Stimulated activated CD4-positive, alpha-beta T cell treated with anti-CD3 and anti-CD28 coated beads, Interleukin-15, amount 100 ng/mL, for 48 hours (primary cell): ENCODE measurements at places on chromosomes 16 and 17.

DNA sequence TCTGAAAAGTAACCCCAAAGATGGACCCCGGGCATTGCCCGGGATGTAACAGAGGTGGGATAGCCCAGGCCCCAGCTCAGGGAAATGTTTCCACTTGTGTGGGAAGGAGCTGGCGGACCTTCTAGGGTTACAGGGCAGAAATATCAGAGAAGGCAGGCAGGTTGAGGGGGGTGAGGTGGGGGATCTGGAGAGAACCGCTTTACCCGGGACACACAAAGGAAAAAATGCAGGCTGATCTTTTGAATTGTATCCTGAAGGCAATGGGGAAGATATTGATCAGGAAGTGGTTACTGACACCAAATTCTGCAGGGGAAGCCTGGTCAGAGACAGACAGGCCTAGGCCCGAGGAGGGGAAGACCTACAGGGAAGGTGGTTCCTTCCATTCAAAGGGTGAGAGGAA is 3.5 kb downstream of the SLC47A1 start:
- DNase-seq = no peak

- no peak for DNase-seq
Observed at GRCh38 chr16:8863594-8864424, 5.0 kb downstream of the CARHSP1 start.

DNA sequence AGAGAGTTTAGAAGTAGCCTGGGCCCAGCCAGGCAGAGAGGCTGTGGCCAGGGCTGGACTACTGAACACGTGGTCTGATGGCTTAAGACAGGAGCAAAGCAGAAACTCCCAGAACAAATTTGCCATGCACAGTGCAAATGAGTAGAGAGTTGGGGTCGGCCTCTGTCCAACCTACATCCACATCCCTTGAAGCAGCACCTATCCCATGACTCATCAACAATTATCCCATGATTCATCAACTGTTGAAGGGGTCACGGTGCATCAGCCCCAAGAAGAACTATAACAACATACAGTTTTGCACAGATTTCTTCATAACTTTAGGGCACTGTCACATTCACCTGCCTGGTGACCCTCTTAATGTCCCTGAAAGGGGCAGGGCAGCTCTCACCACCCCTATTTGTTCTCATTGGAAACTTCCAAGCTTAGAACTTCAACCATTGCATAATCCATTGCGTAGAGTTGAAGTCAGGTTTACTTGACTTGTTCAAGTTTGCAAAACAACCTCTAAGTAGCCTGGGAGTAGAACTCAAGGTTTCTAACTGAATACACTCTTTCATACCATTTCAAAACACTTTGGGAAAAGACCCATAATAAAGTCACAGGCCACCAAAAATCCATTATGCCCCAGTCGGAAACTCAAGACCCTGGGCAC is 235.2 kb upstream of the CDH5 start:
- DNase-seq = no peak

GRCh38 chr17:52648995-52649394 is 490.5 kb upstream of the CA10 start:
- DNase-seq = no peak

- no peak for DNase-seq
Observed at GRCh38 chr17:49882434-49882833, 34.6 kb upstream of the TAC4 start.

- DNase-seq = no peak
Observed at GRCh38 chr16:68447653-68448359, 502 bp downstream of the SMPD3 start.

- DNase-seq = no peak
Observed at GRCh38 chr17:2892305-2892971, 96.2 kb downstream of the RAP1GAP2 start.

DNA sequence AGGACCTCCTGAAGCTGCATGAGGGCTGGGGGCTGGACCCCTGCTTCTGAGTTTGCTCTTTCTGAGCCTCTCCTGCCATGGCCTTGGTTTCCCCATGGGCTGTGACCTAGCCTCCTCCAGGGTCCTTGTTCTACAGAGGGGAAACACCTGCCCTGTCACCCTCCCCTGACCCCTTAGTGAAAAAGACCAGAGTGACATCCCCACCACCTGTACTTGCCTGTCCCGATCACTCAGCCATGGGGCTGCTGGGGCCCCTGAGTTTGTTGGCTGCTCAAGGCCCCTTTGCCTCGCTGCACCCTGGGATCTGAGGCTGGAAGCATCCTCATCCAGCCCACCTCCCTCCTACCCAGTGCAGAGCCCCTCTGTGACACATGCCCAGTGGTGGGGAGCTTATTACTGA is 800 bp downstream of the NOD2 start:
- no peak for DNase-seq

DNA sequence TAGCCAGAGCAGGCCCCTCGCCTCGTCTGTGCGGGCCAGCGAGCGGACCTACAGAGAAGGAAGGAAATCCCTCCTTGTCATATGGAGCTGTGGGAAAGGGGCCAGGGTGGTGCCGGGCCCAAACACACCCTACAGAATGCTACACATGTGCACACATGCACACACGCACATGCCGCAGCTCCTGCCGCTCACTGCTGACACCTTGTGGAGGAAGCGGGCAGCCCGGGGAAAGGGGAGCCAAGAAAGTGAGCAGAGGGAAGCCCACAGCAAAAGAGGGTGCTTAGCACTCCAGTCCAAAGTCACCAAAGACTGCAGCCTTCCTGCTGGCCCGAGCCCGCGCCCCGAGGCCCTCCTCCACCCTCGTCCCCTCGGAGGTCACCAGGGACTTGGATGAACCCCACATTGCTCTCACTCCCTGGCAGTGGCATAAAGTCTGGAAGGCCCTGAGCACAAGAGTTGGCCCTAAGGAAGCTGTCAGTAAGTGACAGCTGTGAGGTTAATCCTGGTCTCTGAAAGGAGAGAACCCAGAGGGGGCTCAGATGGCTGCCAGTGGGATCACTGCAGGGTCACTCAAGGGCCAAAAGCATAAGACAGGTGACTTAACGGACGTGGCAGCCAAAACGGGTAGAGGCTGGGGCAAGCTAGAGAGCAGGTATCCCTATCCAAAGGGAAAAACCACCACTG is 68.2 kb downstream of the MYO18A start:
- DNase-seq = peak; percentile 47

DNA sequence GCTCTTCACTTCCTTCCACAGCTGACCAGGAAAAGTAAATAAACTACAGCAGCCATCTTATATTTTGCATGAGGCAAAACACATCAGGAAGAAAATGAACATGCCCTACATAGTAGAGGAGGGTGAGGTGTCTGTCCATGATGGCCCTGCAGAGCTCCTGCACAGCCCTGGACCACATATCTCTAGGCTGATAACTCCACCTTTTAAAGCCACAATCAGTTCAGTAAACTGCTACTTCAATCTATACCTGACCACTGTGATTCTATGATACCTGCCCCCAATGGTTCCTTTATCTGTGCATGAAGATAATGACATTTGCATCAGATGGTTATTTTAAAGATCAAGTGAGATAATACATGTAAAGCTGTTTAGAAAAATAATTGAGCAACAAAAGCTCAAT is 82.2 kb downstream of the HELZ start:
- no peak for DNase-seq

DNA sequence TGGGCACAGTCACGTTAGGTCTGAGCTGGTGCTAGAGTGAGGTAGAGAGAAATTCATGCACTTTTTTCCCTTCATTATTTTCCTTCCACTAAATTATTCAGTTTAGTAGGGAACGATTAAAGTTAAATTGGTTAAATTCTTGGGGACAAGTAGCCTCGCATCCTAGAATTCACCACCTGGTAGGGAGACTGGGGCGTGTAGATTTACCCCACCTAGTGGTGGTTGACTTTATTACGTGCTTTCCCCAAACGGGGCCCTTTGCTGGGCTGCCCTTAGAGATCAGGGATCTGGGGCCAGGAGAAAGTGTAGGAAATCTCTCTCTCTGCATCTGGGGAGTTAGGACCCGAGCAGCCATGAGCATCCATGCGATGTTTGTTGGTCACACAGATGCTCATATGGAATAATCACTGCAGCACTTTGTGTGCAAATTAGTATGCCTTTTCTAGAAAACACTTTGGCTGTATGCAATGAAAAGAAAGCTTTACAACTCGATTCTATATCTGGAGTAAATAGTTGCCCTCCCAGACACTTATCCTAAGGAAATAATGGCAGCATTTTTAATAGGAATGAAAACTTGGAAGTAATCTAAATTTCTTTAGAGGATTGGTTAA is 107.0 kb downstream of the PLCG2 start:
- DNase-seq = peak; percentile 3

- no peak for DNase-seq
Observed at GRCh38 chr16:11398136-11398535, 52.9 kb downstream of the RMI2 start.

- no peak for DNase-seq
Observed at GRCh38 chr17:44118427-44119050, 4.9 kb downstream of the HDAC5 start.

DNA sequence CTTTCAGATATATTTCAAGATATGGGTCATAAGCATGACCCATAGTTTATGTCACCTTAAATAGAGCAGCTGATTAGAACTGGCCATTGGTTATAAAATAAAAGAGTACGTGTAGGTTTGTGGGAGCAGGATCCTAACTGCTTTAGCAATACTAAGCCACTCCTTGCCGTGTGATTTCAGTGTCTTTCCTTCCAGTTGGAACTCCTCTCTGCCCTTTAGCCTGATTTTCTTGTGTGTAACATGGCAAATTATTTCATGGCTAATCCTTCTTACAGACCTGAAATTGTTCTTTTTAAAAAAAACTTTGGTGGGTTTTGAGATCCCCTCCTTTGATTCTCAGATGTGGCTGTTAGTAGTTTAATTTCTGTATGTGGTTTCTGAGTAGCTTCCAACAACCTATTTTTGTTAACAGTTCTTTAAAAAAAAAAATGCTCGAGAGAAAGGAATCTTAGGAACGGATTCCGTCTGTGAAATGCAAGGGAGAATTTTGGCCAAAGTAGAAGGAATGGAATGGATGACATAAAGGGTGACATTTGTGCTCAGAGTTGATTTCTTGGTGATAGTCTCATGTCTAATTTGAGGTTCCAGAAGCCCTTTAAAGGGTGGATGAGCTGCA is 39.9 kb downstream of the DHRS7B start:
- DNase-seq = no peak

DNA sequence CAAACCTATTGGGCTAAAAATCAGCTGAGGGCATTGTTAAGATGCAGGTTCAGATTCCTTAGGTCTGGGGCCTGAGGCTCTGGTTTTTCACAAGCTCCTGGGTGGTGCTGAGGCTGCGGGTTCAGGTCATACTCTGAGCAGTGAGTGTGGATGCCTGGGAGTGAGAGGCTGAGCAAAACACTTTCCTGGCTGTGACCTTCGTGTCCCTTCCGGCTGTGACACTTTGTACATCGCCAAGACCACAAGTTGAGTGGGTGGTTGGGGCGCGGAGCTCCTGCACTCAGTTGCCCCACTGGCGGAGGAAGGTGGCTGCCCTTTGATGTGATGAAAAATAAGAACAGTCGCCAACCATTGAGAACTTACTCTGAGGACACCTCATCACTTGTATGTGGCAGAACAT is 24.8 kb downstream of the CCR7 start:
- peak; percentile 79 for DNase-seq

- DNase-seq = no peak
Observed at GRCh38 chr17:10125531-10126275, 72.7 kb downstream of the GAS7 start.

DNA sequence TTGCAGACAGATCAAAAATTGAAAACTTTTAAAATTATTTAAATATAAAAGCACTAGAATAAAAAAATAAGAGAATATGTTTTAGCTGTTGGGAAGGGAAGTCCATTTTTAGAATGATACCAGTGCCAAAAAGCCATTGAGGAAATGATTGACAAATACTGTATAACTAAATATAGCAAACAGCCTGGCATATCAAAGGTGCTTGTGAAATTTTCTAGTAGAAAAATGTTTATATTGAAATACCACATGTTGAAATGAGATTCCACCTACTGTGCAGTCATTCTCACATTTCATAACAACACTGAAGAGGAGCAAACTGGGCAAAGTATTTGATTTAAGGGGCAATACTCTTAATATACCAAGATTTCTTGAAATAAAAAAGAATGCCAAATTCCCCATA is 183.5 kb downstream of the PHKB start:
- no peak for DNase-seq

DNA sequence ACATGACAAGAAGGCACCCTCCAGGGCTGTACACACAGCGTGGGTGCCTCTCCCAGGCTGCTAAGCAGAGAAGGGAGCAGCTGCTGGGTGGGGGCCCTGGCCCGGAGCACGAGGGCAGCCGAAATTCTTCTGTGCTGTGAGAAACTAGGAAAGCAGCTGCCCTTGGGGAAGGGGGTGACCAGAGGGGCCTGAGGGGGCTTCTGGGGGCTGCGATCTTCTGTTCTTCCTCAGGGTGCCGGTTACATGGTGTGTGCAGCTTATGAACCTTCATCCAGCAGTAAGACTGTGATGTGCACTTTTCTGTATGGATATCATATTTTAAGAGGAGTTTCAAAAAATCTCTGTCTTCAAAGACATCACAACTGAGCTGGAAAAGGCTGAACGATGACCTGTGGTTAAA is 43.2 kb upstream of the METRNL start:
- no peak for DNase-seq

GRCh38 chr17:18963126-18964017 is 11.4 kb downstream of the SLC5A10 start:
- DNase-seq = no peak

- no peak for DNase-seq
Observed at GRCh38 chr17:57099165-57099564, 14.1 kb downstream of the AKAP1 start.

GRCh38 chr17:5434984-5435383 is 4.0 kb downstream of the C1QBP start:
- no peak for DNase-seq

GRCh38 chr16:12054396-12054795 is 77.9 kb downstream of the SNX29 start:
- DNase-seq = no peak

DNA sequence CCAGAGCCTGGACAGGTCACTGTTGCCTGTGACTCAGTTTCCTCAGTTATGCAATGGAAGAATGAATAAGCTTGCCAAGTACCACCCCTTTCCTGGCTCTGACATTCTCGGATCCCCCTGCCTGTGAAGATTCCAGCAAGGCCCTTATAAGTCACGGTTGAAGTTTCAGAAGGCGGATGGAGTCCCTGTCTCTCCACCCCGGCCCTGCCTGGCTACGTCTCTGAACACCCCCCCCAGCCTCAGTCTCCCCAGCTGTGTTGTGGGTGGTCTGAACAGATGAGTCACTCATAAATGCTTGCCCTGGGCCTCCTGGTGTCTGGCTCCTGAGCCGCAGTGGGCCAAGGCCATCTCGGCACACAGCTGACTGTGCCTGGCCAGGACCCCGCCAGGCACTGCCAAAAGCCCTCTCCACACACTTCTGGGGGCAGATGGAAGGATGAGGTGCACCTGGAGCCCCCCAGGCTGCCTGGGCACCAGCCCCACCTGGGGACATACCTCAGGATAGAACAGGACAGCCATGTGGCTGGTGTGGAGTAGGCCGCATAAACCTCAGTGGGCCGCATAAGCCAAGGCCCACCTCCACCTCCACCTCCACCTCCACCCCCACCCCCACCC is 15.4 kb downstream of the VASN start:
- DNase-seq = no peak

DNA sequence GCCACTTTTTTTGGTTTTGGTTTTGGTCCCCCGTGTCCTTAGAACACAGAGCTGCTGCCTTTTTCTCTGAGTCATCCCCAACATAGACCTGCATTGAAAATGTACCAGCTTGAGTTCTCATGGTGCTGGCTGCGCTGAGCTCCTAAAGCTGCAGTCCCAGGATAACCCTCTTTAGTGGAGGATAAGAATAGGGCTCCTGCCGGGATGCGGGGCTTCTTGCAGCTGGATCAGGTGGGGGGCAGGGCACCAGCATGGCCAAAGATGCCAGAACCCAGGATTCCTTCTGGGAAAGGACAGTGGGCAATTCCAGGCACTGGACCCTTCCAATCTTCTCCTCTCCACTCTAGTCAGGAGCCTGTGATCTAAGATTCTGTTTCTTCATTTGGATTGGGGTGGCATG is 8.3 kb upstream of the CLUH start:
- DNase-seq = no peak
